ENCODE measurements at places on chromosomes 12 and 14.

- DNase-seq: no peak
Observed at GRCh38 chr12:104687823-104688573, 231.2 kb downstream of the CHST11 start.

- DNase-seq: no peak
Observed at GRCh38 chr14:74239848-74240793, 872 bp downstream of the VSX2 start.

GRCh38 chr14:68784226-68784910 lies 8.5 kb downstream of the ZFP36L1 start:
- peak; percentile 39 for DNase-seq

DNA sequence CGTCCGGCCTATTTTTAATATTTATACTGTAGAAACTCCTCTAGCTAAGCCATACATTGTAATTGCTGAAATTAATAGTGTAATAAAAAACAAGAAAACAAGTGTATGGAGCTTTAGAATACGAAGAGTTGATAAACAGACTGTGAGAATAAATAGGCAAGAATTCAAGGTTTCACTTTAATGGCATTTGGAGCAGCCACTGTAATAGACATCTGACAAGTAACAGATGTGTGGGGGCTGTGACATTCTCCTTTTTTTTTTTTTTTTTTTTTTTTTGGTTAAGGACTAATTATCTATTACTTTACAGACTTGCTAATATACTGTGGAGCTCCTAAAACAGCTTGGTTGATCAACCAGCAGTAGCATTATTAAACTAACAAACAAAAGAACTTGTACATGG lies 42.1 kb upstream of the CFAP54 start:
- DNase-seq: no peak

- peak; percentile 19 for DNase-seq
Observed at GRCh38 chr14:70036665-70037064, 152.1 kb downstream of the SLC8A3 start.

GRCh38 chr14:88170333-88170732 lies 152.7 kb downstream of the KCNK10 start:
- no peak for DNase-seq

DNA sequence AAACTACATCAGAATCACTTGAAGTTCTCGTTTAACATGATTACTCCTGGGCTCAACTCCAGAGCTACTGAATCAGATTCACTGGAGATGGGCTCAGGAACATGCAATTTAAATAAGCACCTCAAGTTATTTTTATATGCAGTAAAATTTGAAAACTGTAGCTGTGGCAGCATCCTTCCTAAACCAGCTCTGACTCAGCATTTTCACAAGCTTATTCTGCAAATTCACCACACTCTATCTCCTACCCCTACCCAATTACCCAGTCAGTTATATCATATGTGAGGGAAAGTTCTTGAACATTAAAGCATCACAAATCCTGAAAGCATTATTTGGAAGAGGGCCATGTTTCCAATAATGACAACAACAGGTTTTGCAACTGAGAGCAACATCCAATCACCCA lies 24.2 kb upstream of the LRRC9 start:
- no peak for DNase-seq

- DNase-seq: no peak
Observed at GRCh38 chr12:110344657-110345056, 58.9 kb downstream of the ANAPC7 start.

GRCh38 chr12:6960593-6961277 lies 9.6 kb downstream of the PTPN6 start:
- peak; percentile 42 for DNase-seq

GRCh38 chr12:70330158-70330557 lies 35.9 kb upstream of the KCNMB4 start:
- no peak for DNase-seq

DNA sequence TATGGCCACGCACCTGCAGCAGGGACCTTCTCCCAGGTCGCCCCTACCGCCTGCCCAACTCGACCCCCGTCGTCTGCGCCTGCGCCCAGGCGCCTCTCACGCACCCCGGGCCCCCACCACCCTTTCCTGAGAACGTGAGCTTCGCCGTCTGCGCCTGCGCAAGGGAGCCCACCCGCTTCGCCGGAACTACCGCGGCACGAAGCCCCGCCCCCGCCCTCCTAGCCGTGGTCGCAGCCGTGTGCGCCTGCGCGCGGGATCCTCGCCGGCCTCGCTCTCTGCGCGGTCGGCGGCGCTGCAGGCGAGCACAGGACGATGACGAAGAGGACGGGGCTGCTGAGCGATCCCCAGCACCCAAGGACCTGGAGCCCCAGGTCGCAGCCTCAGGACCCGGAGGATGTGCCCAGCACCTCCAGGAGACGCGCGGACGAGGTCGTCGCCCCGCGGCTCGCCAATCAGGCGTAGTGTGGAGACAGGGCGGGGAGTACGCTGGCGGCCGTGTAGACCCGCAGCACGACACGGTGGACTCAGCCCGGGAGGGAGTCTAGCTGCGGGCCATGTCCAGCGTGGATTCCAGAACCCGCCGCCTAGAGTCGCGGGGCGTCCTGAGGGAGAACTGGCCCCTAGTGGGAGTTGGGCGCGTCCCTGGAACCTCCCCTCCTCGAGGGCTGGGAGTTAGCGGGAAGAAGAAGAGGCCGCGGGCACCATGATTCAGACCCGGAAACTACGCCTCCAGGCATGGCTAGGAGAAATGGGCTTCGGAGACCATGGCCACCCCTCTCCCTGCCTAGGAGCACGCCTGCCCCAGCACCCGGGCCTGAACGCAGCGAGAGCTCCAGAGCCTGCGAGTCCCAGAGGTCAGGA lies 1120.8 kb upstream of the TMEM132C start:
- peak; percentile 31 for DNase-seq

DNA sequence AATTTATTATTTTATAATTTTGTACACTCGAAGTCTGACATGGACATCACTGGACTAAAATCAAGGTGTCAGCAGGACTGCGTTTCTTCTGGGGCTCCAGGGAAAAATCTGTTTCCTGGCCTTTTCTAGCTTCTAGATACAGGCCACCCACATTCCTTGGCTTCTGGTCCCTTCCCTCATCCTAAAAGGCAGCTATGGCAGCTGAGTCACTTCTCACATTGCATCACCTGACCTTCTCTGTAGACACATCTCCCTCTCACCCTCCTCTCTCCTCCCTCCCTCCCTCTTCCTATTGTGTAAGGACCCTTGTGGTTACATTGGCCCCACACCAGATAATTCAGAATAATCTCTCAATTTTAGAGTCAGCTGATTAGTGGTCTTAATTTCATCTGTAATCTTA lies 92.4 kb downstream of the RPS6KA5 start:
- DNase-seq: peak; percentile 24

DNA sequence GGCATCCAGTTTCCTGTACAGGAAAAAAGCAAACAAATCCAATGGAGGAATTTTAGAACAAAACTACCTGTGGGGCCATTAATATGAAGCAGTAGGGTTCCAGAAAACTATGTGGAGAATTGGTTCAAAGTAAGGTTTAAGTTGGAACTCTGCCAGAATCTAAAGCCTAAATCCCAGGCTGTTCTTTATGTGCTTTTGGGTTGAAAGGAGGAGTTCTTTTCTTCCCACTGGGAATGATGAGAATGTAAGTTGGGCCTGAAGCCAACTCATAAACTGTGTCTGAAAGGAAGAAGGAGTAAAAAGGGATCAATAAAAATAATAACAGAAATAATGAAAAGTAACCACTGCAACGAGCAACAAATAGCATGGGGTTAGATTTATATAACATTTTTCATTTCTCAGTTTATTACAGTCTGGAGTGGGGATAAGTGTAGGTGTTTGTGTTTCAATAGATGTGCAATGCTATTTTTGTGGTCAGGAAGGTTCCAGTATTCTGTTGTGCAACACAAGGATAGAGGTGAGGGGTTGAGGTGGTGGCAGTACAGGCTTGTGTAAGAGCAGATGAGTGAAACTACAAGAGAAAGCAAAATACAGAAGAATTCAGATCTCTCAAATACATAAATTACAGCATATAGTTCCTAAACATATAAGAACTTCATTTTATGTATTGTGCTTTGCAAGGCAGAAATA lies 373.6 kb downstream of the EMP1 start:
- no peak for DNase-seq

GRCh38 chr12:5796171-5796958 lies 148.7 kb downstream of the ANO2 start:
- DNase-seq: no peak

DNA sequence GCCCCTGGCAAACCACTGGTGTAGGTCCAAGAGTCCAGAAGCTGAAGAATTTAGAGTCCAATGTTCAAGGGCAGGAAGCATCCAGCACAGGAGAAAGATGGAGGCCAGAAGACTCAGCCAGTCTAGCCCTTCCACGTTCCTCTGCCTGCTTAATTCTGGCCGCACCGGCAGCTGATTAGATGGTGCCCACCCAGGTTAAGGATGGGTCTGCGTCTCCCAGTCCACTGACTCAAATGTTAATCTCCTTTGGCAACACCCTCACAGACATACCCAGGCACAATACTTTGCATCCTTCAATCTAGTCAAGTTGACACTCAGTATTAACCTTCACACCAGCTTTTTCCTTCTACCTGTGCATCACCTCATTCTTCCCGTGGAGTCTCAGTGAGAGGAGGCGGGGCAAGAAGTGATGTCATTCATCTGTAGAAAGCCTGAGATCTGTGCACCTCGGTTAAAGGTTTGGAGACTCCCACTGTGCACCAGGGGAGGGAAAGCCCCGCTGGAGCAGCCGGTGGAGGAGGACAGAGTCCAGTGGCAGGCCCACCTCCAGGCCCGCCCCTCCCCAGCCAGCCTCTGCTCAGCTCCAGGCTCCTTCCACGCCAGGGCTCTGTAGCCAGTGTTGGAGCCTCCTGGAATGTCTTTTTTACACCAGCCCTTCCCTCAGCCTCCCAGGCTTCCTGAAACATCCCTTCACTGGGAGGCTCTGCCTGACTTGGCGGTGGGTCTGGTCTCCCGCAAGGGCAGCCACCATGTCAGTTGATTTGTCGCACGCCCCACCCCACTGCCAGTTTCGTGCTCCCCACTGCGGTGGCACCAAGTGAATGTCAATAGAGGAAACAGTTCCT lies 80.1 kb upstream of the DYNC1H1 start:
- DNase-seq: no peak

DNA sequence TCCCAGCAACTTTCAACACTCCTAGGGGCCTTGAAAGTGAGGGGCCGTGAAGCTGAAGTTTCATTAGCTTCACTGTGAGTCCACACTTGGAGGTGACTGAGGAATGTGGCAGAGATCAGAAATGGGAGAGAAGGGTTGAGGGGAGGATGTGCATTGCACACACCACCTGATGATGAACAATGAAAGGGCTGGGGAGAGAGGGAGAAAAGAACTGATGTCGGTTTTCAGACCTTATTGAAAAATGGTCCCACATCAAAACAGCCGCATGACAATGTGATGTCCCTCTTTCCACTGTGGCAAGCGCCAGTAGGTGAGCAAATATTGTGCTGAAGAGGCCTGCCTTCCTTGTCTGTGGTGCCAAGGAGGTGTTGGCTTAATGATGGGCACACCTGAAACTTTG lies 32.3 kb upstream of the ATP23 start:
- DNase-seq: no peak

GRCh38 chr12:46554460-46554859 lies 181.9 kb upstream of the SLC38A2 start:
- DNase-seq: no peak

GRCh38 chr14:103889313-103890051 lies 38.8 kb upstream of the TDRD9 start:
- DNase-seq: no peak

DNA sequence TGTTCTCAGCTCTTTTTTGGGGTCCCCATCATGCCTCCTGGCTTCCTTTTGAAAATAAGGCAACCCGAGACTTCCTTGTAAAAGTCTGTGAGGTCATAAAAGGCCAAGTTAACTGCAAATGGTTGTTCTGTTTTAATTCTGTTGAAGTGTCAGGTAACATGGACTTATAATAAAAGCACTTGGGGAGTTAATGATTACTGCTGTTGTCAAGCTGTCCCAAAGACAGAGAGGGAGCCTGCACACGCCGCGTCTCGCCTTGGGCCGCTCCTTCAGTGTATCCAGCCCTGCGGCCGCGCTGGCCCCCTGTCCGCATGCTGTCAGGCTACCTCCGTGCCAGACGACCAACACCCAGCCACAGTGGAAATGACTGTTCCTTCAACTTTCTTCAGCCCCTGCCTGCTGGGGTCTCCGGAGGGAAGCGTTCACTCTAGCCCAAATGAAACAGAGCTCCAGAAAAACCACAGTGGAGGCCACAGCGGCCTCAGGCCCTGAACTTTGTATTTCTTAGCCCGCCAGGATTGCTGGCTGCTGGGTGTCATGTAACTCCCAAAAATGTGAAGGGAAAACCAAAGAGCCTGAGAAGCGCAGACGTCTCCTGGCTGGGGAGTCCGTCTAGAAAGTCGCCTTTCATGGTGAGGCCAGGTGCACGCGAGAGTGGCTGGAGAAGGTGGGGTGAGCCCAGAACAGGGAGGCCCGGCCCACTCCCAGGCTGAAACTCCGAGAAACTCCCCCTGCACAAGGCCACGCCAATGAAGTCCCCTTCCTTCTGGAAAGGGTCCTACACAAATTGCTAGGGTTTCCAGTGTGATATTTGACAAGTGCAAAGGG lies 189.1 kb downstream of the ZFP36L1 start:
- DNase-seq: no peak

- no peak for DNase-seq
Observed at GRCh38 chr12:31801872-31802271, 73.1 kb upstream of the AMN1 start.

DNA sequence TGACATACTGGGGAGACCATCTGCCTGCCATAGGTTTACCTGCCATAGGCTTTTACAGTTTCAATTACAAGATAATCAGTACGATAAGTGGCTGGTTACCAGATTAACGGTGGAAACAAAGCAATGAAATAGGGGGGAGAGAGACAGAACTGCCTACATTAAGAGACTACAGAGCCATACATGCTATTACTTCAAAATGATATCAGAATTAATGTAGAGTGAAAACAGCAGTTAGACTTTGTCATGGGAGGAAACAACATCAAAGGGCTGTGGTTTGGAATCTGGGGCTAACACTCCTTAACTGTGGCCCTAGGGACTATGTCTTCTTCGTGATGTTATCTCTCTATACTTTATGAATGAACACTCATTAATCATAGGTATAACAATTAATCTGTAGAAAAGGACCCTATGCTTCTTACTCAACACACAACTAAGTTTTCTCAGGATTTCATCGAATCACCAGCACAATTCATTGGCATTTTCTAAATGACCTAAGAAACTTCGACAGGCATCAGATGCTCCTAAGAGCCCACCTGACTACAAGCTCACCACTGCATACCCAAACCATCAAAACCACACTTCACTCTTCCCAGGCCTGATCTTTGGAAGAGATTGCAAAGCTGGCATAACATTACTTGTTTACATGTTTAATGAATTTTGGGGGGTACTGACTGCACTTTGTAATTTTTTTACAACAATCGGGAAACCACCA lies 475.6 kb upstream of the SOX5 start:
- peak; percentile 1 for DNase-seq

Measured in iris pigment epithelial cell (primary cell).